ENCODE measurements at places on chromosomes 2 and 18.

DNA sequence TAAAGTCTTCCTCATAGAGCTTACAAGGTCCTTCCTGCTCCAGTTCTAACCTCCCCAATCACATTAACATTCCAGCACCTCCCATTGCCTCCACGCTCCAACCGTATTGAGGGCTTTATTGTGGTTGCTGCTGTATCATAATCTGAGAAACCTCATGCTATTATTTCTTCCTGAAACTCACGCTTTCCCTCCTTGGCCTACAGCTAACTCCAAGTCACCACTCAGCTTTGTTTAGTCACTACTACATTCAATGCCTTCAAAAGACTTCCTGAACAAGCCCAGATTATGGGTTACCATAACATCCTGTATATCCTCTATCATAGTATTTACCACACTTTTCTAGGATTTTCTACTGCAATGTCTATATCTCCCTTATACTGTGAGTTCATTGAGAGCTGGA is 230.4 kb downstream of the IKZF2 start:
- no peak for DNase-seq

DNA sequence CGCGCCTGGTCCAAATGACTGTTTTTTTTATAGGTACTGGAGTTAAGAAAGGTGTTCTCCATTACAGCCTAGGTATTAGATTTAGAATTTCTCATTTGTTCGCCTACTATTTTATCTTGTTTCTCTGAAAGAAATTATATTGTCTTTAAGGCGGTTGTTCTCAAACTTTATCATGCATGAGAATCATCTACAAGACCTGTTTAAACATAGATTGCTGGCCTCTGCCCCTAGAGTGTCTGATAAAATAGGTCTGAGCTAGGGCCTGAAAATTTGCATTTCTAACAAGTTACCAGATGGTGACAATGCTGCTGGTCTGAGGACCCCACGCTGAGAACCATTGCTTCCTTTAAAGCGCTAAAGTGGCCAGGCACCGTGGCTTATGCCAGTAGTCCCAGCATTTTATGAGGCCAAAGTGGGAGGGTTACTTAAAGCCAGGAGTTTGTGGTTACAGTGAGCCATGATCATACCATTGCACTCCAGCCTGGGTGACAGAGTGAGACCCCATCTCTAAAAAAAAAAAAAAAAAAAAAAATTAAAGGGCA is 34.0 kb upstream of the RNF138 start:
- no peak for DNase-seq

DNA sequence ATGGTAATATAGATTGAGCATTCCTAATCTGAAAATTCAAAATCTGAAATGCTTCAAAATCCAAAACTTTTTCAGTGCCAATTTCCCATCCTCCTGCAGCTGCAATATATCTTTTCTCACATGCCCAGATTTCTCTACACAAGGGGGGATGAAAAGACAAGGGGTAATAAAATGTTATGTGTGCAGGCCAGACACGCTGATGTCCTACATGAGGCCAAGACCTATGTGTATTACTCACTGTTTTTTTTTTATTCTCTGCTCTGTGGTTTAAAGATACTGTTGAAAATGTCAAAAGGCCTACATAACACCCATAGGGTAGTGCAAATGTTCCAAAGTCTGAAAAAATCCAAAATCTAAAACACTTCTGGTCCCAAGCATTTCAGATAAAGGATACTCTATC is 41.2 kb upstream of the CWC22 start:
- DNase-seq, result no peak

- DNase-seq, result no peak
Observed at GRCh38 chr18:13605477-13605876, 120.9 kb downstream of the FAM210A start.

DNA sequence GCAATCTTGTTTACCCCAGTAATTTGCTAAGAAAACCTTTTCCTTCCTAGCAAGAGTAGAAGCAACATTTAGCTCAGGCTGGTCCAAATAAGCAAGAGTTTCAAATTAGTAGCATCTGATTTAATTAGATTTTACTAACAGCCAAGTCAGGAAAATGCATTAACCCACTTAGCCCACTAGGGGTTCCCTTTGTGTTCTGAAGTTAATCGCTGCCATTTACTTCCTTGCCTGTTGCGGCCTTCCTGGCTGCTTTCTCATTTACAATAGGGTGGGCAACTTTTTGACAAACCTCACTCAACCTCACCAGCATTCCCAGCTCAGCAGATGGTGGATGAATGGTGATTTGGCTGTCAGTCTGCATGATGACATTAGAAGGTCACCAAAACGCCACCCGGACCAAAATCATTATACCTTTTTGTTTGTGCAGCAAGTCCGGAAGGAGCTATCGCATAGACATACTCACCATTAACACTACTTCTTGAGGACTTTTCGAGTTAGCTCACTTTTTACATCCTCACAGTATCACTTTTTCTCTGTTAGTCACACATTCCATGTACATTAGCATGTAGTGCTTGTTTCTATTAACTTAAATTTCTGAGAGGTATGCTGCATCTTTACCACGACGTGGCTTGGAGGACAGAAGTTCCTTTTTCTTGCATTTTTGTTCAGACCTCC is 101.5 kb upstream of the SETBP1 start:
- no peak for DNase-seq

- DNase-seq, result no peak
Observed at GRCh38 chr2:233171344-233171743, 80.1 kb upstream of the ATG16L1 start.

- DNase-seq, result no peak
Observed at GRCh38 chr18:70627182-70627802, 338.4 kb downstream of the SOCS6 start.

DNA sequence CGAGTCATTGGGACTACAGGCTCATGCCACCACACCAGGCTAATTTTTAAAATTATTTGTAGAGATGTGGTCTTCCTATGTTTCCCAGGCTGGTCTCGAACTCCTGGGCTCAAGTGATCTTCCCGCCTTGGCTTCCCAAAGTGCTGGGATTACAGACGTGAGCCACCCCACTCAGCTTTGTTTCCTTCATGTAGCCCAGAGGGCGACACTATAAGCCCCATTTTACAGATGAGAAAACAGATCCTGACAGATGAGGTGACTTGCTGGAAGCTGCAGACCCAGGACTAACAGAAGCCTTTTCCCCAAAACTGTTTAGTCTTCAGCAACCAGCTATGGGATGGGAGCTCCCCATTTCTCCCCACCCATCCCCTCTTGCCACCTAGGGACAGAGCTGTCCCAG is 7.2 kb upstream of the CTDSP1 start:
- no peak for DNase-seq

GRCh38 chr18:51066273-51066672 is 36.3 kb downstream of the SMAD4 start:
- DNase-seq, result no peak

DNA sequence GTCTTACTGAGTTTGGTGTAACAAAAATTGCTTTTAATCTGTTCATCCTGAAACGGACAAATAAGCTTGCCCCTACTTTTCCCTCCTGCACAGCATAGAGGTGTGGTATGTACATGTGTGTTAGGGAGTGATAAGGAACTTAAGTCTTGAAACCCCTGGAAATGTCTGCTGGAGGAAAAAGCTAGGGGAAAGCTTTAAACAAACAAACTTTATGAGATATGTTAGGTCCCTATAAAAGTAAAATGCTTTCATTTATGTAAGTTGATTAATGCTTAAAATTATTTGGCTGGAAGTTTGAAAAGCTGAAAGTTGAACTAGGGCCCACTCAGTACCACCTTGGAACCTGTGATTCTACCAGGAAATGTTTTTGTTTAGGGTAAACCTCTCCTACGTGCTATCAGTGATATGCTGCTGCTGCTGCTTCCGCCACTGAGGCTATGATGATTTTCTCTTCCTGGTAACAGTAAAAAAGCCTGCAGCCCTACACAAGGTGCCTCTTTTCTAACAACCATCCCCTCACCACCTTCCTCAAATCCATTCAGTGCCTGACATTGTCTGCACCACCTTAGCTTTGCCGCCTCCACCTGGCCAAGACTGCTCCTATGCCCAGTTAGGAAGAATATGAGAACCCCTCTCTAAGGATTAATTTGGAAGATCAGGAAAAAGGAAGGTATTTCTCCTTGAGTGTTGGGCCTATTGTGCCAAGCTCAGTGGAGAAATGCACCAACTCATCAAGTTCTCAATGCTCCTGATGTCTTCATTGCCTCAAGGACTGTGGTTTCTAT is 2.5 kb upstream of the YES1 start:
- no peak for DNase-seq

- DNase-seq, result no peak
Observed at GRCh38 chr2:151258121-151258520, 3.5 kb downstream of the RBM43 start.

GRCh38 chr2:151343073-151343472 is 14.3 kb upstream of the TNFAIP6 start:
- DNase-seq, result no peak

- DNase-seq, result no peak
Observed at GRCh38 chr2:58895857-58896256, 654.7 kb upstream of the FANCL start.

DNA sequence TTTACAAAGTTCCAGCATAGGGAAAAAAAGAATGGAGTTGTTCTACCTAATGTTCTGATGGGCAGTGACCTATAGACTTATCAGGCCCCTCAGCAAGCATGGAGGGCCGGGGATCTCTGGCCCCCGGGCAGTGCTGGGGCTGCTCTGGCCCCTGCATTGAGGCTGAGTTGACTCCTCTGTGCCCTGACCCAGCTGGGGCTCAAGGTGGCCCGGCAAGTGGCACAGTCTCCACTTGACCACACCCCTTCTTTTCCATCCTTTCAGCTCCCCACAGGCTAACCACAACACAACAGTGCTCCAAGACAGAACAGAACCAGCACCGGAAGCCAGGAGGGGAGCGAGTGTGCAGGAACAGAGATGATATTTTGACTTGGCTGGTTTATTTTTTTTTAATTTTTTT is 19.9 kb downstream of the TOGARAM2 start:
- no peak for DNase-seq

DNA sequence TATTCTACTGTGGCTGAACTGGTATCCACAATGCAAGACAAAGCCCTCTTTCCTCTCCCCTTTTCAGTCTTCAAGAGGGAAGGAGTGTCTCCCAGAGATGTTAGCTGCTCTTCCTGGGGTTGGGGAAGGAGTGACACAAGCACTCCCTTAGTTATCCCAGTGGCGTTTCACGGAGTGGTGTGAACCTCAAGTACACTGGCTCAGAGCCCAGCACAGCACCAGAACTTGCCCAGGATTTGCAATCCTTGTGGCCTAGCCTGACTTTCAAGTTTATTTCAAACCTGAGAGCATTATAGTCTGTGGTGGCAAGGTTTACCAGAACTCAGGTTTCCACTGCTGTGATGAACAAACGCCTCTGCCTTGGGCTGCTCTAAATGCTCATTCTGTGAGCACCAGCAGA is 162.5 kb downstream of the CCDC102B start:
- DNase-seq, result no peak

DNA sequence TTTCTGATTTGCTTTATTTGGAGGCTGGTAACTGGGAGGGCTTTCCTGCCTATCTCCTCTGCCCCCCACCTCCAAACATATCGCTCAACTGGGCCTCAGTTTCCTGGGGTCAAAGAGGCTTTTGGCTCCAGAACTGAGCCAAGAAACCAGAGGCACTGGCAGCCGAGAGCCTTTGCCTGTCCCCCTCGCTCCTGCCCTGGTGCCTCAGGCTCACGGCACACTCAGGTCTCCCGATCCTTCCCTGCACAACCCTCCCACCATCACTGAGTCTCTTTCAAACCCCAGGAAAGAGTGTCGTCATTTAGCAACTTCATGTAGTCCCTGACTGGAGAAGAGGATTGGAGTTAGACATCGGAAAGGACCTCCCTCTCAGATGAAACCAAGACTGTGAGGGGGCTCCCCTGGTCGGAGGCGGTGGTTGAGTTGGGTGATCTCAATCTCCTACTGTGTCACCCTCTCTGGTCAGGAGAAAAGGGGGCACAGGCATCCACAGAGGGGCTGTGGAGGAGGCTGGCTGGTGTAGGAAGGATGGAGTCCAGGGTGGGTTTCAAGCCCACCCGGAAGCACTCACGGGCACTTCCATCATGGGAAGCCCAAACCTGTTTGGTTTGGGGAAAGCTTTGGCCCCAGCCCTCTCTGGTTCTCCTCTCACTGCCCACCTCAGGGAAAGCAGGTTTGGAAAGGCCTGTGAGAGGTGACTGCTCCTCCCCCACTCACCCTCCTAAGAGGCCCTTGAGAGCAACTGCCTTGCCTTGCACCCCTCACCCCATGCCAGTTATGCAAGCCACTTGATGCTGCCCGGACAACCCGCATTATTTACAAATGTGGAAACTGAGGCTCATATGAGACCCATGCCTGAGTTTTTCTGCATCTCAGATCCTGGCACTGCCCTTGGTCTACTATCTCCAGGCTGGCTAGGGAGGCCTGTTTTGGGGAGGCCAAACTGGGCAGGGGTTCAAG is 62.3 kb downstream of the TNS1 start:
- DNase-seq, result no peak
